ENCODE measurements at places on chromosomes 7 and 10. TPM values are rescaled to one million over a fixed set of nuclear protein-coding genes. Genes with fewer than 3 reads are reported as not detected.
A peak's percentile ranks its signal among the peaks of the same experiment; 100 is the strongest.

The CYP26C1 gene
- 0.06 TPM for total RNA-seq

The EGFR gene
- 87.3 TPM for total RNA-seq

The ANKRD26 gene
- total RNA-seq = 7.7 TPM

The PON3 gene
- total RNA-seq = 14.0 TPM

The TM9SF3 gene
- total RNA-seq = 263 TPM

The CALML3 gene
- not detected for total RNA-seq

The ZNF365 gene
- total RNA-seq = 0.40 TPM

GRCh38 chr10:68795886-68796532 lies 31.3 kb upstream of the STOX1 start:
- no peak for DNase-seq

DNA sequence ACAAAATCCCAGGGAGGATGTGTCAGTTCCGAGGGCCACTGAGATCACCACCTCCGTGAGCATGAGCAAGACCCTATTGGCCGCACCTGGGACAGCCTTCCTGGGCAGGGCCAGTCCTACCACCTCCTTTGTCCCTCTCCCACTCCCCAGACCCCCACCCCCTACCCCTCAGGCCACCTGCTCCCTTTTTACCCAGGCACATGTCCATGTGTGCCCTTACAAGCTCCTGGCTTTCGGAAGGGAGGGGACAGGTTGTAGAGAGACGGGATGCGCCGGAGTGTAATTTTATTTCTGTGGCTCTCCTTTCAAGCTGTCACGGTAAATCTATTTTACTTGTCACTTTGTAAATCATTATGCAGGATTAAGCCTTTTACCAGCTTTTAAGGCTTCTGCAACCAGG lies 20.9 kb downstream of the ZMIZ1 start:
- DNase-seq = no peak

DNA sequence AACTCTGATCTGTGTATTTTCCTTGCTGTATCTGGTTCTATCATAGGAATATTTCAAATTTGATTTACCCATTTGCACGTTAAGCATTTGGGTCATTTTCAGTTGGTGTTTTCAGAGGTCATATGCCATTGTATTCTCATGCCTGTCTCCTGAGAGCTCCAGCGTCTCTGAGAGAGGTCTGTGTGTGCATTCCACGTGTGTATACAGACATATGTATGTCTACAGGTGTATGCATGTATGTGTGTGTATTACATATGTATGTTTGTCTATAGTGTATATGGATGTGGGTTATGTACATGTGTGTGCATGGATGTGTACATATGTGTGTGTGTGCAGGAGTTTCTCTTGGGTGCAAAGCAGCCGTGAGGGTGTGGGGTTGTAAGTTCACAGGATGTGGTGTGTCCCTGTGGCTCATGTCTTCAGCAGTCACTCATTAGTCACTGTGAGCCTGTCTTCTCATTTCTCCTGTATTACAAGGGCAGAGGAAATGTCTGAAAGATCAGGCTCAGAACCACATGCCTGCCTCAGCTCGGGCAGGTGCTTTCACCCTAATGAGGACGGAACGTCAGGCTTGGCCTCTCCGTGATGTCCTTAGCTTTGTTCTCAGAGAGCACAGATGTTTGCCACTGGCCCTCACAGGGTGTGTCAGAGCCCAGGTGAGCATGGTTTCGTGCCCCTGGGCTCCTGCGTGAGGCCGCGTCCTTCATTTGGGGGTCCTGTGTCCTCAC lies 101.6 kb downstream of the NKX6-2 start:
- DNase-seq = no peak

GRCh38 chr7:140213684-140214074 lies 36.9 kb upstream of the KDM7A start:
- no peak for DNase-seq

GRCh38 chr7:107879400-107880035 lies 11.5 kb upstream of the DLD start:
- peak; percentile 47 for DNase-seq

GRCh38 chr7:157276731-157277562 lies 59.9 kb upstream of the DNAJB6 start:
- peak; percentile 30 for DNase-seq

DNA sequence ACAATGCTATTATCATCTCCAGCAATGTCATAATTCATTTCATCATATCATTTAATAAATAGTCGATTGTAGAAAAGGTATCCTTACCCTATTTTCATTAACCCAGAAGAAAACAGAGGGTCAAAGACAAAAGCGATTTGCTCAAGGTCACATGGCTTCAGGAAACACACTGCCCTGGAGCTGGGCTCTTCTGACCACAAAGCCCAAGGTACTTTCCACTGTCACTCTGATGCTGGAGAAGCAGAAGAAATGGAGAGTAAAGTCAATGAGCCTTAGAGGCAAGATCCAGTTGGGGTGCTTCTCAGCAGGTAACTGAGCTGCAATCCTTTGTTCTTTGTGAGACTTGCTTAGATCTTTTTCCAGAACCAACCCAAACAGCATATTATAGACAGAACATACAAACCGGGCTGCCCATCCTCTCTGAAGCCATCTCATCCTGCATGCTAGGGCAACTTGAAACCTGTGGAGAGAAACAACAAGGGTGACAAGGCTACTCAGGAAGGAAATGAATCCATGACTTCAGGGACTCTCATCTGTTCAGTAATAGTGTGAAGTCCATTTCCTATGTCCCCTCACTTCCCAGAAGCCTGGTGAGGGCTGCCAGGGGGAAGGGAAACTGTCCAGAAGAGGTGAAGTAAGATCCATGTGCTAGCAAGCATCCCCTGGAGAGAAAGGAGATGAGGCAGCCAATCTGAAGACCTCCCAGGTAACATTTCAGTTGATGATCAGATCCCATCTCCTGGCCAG lies 148.6 kb upstream of the SVIL start:
- DNase-seq = no peak

- DNase-seq = no peak
Observed at GRCh38 chr7:30436518-30436917, 42.1 kb downstream of the NOD1 start.

DNA sequence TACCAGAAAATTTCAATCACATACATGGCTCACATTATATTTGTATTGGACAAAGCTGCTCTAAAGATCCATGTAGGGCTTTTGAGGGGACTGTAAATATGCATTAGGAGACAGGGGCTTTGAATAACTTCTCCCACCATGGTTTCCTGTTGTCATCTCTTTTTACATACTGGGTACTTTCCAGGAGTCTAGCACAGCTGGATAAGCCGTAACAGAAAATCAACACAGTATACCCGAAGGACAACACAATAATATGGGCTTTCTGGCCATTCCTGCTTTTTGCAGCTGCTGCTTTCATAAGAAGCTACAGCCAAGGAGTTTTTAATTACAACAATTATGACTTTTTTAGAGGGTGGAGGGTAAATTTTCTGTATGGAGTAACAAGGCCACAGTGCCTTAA lies 63.4 kb upstream of the SRPK2 start:
- DNase-seq = no peak

DNA sequence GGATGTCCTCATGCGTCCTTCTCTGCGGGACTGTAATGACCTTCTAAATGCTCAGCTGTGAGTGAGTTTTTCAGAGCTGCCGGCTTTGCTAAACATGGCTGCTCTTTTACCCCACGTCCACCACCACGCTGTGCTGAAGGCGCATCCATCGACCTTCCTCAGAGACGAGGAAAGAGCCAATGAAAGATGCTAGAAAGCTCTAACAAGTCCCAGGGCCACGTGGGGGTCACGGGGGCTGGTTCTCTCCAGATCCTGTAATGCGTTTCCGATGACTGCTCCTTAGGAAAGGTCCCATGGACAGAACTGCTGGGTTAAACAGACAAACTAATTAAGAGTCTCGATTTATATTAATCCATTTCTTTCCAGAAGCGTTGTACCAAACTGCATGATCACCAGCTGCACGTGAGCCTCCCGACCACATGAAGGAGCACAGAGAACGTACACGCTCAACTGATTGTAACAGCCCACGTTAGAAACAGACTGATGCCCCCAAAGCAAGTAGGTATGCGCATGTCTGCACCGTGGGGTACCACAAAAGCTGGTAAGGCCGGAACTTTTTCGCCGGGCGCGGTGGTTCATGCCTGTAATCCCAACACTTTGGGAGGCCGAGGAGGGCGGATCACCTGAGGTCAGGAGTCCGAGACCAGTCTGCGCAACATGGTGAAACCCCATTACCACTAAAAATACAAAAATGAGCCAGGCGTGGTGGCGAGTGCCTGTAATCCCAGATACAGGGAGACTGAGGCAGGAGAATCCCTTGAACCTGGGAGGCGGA lies 109.6 kb downstream of the TCERG1L start:
- DNase-seq = no peak

- DNase-seq = no peak
Observed at GRCh38 chr7:29022291-29022988, 64.3 kb upstream of the TRIL start.

DNA sequence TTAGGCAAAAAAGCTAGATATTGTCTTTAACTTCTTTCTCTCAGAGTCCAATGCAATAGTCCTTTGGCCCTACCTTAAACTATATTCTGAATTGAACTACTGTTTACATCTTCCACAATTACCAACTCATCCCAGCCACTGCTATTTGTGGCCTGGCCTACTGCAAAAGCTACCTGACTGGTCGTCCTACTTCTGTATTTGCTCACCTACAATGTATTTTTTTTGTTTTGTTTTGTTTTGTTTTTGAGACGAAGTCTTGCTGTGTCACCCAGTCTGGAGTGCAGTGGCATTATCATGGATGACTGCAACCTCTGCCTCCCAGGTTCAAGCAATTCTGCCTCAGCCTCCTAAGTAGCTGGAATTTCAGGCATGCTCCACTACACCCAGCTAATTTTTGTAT lies 51.2 kb downstream of the ARL4A start:
- no peak for DNase-seq

DNA sequence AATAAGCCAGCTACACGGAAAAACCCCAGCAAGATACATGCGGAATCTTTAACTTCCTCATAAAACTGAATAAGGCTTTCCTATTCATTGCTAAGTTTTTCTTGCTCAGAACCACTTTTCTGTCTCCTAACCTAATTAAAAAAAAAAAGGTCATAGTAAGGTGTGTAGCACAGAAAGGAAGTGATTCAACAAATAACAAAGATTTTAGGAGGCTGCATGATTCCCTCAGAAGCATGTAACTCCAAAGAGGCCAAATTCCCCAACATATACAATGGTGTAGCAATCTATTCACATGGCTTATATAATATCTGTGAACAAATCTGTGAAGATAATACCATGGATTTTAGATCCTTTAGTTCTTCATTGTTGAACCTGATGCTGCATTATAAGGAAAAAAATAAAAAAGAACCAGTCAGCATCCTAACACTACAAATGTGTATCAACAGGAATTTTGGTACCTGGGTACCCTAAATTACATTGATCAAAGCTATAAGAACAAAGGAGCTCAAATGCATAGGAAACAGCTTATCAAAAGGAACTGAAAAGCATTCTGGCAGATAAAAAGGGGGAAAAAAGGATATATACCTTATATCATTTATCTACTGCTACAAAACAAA lies 63.8 kb downstream of the IMMP2L start:
- no peak for DNase-seq

GRCh38 chr7:2517678-2518507 lies 1.7 kb upstream of the LFNG start:
- DNase-seq = no peak

DNA sequence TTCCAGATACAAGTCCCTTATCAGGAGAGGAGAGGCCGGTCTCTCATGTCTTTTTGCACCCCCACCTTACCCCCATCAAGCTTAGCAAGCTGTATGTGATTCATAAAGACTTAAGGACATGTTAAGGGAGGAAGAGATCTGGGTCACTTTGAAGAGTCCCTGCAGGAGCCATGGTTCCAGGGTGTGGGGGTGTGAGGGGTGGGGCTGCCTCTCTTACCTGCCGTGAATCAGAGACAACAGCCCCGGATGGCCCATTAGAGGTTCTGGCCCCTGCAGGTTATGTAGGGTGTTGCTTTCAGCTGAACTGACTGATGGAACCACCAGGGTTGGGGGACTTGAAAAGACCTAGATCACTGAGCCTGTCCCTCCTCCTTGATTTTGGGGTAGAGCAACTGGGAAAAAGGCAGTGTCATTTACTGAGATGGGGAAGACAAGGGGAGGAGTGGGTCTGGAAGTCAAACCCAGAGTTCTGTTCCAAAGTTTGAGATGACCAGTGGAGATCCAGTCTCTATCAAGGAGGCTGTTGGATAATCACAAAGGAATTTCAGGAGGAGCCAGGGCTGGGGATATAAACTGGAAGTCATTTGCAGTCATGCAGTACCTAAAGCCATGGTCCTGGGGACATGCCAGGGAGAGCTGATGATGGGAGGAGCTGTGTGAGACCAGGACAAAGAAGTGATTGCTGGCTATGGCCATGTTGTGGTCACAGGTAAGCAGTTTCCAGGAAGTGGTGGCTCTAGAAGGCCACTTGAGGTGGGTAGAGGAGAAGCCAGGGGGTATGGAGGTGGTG lies 23.1 kb downstream of the ADAMTS14 start:
- no peak for DNase-seq

GRCh38 chr10:93461109-93461806 lies 20.9 kb downstream of the MYOF start:
- no peak for DNase-seq

DNA sequence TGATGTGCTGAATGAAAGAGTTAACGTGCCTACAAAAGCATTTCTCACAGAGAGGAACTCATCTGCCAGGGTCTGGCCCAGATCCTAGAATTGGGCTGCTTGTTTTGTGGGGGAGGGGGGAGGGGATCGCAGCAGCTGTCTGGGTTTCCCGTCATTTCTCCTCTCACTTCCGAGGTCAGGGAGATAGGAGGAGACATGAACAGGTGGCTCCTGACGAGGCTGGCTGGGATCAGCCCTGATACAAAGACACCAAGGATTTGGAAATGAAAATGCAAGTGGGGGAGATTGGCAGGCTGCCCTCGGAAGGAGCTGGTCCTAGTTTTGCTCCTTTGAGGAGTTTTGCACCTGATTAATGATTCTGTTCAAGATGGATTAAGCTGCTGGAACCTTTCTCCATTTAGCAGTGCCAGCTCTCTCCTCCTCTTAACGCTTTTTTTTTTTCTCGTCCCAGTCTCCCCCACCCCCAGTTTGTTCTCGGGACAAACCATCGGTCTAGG lies 86.8 kb upstream of the KMT2C start:
- no peak for DNase-seq

DNA sequence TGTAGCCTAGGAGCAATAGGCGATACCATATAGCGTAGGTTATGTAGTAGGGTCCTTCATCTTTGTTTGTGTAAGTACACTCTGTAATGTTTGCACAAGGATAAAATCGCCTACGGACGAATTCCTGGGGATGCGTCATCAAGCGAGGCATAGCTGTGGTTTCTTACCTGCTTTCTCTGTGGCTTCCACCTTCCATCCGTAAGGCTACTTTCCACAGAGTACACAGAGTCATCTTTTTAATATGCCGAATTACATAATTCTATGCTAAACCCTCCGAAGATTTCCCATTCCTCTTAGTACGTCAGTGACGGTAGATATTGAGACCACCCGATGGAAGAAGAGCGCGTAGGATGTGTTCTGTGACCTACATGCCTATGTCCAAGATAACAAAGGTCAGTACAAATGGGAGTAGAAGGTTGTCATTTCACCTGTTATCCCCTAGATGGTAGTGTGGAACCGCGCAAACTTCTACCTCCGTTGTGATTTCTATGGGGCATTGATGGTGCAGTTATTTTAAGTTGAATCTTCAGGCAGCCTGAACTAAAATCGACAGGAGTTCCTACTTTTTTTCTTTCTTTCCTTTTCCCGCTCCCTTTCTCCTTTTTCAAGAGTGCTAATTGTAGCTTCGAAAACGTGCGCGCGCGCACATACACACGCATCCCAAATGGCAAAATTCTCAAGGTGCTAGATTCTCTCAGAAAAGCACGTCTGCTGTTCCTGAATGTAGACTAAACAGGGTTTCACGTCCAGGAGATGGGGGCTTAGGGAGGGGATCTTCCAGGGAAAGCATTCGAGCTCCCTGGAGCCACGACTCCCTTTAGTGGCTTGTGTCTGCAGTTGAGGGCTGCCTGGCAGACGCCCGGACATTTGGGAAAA lies 111.7 kb upstream of the MBL2 start:
- peak; percentile 48 for DNase-seq

GRCh38 chr7:31663072-31663471 lies 23.9 kb upstream of the PPP1R17 start:
- DNase-seq = no peak
